T-helper 2 cell (primary cell): ENCODE measurements at places on chromosomes 7 and 10.

DNA sequence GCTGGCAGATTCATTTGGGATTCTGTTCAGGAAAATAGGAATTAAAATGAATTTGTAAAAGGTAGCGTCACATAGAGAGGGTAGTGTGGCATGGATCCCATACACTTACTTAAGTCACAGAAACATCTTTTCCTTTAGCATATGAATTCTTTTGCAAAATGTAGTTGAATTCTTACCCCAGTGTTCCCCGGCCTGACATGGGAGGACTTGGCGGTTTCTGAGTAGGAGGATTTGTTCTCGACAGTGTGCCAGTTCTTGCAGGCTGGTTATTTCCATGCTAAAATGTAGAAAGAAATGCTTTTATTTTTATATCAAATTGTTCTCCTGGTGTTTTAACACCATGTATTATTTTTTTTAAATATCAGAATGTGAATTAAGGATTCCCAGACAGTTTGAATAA is 72.6 kb downstream of the PDSS1 start:
- DNase-seq, result no peak

GRCh38 chr7:113698556-113699220 is 220.1 kb downstream of the PPP1R3A start:
- no peak for DNase-seq

DNA sequence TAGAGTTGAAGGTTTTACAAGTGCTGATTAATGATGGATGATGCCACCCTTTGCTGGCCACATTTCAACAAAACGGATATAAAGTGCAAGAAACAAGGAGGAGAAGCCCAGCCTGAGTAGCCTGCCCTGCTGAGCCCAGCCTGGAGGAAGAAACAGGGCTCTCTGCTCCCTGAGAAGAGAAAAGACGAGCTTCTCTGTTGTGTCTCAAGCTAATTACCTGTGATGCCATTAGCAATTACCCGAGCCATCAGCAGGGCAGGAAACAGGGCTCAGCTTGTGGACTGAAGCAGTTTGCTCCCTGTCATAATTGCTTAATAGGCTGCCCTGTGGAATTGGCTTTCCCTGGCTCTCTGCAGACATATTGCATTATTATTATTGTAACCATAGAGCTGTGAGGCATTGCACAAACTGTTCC is 709.3 kb upstream of the AUTS2 start:
- DNase-seq, result no peak

DNA sequence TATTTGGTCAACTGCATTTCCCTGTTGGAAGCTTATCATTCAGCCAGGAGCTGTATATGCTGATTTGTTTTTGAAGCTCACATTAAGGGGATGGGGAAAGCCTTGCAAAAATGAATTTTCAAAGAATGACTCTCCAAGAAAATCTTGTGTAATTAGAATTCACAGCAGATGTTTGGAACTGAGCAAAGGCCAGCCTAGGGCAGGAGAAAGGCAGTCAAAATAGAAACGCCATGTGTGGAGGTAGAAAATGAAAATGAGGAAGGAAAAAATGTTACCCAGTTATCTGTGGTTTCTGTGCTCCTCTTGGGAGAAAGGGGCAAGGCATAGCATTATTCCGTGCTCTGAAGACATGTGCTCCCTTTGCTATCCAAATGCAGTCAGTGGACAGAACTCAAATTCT is 93.5 kb downstream of the NRP1 start:
- no peak for DNase-seq

- no peak for DNase-seq
Observed at GRCh38 chr7:16881844-16882243, at the start of gene AGR3. TSS of gene AGR3 (minus strand) at chr7:16881983. CDS start at chr7:16878618, 3,365 bp downstream.

GRCh38 chr7:44771358-44771757 is 22.7 kb downstream of the ZMIZ2 start:
- no peak for DNase-seq

GRCh38 chr10:103506061-103506460 is 12.6 kb downstream of the NEURL1 start:
- no peak for DNase-seq

DNA sequence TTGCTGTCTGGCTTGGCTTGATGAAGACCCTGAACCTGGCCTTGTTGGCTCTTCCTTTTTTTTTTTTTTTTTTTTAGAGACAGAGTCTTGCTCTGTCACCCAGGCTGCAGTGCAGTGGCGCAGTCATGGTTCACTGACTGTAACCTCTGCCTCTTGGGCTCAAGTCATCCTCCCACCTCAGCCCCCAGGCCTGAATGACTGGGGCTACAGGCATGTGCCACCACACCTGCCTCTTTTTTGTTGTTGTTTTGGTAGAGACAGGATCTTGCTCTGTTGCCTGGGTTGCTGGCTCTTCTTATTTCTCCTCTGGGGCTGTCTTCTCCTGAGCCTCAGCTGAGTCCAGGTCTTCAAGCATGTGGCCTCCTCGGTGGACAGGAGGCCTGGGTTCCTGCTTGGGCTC is 44.7 kb downstream of the PRF1 start:
- no peak for DNase-seq

- no peak for DNase-seq
Observed at GRCh38 chr7:143239813-143240212, 18.0 kb downstream of the TAS2R40 start.

DNA sequence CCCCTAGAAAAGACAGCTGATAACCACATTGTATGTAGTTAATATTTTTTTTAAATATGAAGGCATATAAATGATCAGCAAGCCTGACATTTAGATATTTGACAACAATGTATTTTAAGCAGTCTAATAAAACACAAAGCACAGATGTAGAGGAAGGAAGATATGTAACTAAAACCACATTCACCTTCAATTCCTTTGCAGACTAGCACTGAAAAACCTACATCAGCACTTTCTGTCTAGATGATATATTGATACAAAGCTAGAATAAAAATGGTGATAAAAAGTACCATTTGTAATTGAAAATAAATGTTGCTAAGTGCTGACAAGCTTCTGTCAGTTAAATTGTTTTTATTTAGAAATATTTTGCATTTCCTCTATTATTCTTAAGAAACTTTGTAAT is 153.6 kb downstream of the IMMP2L start:
- DNase-seq, result no peak

DNA sequence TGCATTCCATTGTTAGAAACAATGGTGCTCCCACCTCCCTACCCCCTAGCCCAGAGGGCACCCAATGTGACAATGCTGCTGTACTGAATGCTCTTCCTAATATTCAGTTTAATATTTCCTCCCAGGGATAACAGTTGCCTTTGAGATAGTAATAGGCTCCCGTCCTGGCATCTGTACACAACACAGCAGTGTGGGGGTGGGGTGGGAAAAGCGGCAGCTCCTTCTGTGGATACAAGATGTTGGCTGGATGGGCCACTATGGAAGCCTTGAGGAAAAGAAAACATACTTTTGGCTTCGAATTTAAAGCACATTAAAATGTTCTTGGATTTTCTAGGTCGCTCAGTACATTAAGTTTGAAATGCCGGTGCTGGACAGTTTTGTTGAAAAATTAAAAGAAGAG is 9.2 kb upstream of the ZNF22 start:
- DNase-seq, result no peak

GRCh38 chr10:128943111-128943510 is 523.9 kb upstream of the MGMT start:
- DNase-seq, result no peak

- no peak for DNase-seq
Observed at GRCh38 chr10:102604439-102604841, 39.8 kb upstream of the TRIM8 start.

- DNase-seq, result no peak
Observed at GRCh38 chr7:143436325-143436946, 6.8 kb upstream of the TAS2R60 start.

GRCh38 chr10:132493756-132494290 is 43.8 kb upstream of the INPP5A start:
- no peak for DNase-seq

DNA sequence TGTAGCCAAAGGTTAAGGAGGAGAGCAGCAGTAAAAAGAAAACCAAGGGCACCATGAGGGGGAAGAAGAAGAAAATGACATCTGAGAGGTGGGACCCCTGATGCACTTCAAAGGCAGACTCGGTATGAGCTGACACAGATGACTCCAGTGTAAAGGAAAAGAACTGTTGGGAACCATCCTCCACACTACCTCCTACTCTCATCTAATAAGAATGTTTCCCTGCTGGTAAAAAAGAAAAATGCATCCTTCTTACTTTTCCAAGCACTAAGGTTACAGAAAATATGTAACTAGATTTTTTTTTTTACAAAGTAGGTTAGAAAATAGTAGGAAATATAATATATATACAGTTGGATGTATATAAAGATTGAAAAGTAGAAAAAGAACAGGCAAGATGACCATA is 16.9 kb downstream of the TAS2R41 start:
- DNase-seq, result no peak

- DNase-seq, result no peak
Observed at GRCh38 chr10:98006266-98006665, 24.2 kb downstream of the CRTAC1 start.
